ENCODE measurements at places on chromosomes 12 and 14.

DNA sequence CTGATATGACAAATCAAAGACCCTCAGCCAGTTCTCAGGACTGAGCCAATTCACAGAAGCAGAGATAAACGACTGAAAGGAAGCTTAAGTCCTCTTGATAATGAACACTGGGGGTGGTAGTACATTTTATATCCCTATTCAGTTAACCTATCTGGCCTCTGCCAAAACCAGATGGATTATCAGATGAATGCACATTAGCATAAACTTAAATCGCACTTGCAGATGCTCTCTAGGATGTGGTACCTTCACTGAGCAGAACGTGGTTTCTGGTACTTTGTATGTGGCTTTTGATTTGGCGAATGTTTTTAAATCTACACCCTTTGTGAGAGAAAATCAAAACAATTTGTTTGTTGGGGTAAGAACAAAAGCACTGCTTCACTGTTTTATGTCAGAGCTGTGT, 21.1 kb upstream of the TAS2R14 start:
- DNase-seq: no peak

DNA sequence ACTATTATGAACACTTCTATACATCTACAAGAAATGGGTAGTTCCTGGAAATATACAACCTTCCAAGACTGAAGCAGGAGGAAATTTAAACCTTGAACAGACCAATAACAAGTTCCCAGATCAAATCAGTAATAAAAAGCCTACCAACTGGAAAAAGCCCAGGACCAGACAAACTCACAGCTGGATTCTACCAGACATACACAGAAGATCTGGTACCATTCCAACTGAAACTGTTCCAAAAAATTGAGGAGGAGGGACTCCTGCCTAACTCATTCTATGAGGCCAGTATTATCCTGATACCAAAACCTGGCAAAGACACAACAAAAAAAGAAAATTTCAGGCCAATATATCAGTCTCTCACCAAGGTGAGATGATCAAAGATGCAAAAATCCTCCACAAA, 189.4 kb downstream of the RPS29 start:
- no peak for DNase-seq

GRCh38 chr12:124094733-124095132, 121.7 kb downstream of the ZNF664 start:
- no peak for DNase-seq

- DNase-seq: peak; percentile 55
Observed at GRCh38 chr12:30753233-30753632, 1.5 kb downstream of the CAPRIN2 start.

GRCh38 chr12:92486443-92487137, 216.2 kb upstream of the PLEKHG7 start:
- no peak for DNase-seq

GRCh38 chr12:94718114-94718513, 67.8 kb upstream of the TMCC3 start:
- no peak for DNase-seq

DNA sequence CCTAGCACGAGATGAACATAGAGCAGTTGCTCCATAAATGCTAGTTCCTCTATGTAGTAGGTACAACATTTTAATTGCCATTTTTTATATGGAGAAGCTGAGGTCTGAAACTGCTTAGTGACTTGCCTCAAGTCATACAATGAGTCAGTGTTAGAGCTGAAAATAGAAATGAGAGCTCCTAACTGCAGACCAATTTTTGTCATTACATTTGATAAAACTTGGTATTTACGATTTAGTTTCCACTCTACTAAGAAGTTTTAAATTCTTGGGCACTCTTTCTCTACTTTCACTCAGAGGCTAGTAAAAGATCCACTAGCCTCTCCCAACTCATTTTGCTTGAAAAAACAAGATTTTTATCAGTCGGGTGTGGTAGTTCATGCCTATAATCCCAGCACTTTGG, 8.1 kb upstream of the TMED10 start:
- DNase-seq: peak; percentile 46

DNA sequence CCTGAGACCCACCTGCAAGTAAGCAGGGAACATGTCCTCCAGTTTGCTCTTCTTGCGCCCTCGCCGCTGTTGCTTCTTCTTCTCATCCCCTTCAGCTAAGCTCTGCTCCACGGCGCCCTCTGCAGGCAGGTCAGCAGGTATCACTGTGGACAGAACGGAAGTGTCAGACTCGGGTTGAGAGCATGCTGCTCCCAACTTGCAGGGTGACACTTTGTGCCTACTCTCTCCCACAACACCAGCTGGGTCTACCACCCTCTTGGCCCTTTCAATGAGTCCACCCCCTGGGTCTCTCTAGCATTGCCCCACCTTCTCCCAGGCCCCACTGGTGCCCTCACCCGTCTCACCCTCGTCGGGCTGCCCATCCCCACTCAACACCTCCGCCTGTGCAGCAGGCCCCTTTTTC, 16.7 kb downstream of the KMT2D start:
- DNase-seq: peak; percentile 40

DNA sequence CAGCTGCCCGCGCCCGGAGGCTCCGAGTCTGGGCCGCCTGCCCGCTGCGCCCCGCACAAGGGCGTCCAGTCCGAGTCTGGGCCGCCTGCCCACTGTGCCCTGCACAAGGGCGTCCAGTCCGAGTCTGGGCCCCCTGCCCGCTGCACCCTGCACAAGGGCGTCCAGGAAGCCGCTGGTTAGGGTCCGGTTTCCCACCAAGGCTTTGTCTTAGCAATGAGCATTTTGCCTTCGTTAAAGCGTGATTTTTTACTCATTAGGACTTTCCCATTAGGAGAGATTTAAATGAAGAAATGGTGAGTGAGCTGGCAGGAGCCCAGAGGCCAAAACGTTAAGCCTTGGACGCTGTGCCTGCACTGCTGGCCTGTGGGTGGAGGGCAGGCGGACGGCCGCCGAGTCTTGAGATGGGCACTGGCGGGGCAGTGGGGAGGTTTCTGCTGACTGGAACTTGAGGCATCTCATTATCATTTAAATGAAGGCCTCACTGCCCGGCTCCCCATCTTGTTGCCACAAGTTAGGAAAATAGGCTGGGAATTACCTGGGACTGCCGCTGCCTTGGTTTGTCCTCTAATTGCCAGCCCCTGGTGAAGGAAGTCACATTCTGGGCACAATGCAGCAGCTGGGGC, 36.0 kb downstream of the FBRSL1 start:
- DNase-seq: no peak

GRCh38 chr14:38727731-38728130, 375.3 kb downstream of the SEC23A start:
- DNase-seq: no peak

DNA sequence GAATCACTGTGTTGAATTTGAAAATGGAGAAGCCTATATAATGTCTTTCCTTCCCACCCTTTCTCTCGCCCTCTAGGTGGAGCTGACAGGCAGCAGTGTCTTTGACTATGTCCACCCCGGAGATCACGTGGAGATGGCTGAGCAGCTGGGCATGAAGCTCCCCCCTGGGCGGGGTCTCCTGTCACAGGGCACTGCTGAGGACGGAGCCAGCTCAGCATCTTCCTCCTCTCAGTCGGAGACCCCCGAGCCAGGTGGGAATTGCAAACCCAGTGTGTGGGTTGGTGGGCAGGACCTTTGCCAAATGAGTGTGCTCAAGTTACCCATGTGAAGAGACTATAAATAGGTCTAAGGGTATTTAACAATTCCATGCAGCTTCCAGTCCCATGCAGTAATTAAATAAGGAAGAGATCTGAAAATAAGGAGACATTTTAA, 274.7 kb downstream of the EGLN3 start:
- peak; percentile 67 for DNase-seq

GRCh38 chr12:99200711-99201384, 446.7 kb upstream of the GARIN6 start:
- DNase-seq: no peak

DNA sequence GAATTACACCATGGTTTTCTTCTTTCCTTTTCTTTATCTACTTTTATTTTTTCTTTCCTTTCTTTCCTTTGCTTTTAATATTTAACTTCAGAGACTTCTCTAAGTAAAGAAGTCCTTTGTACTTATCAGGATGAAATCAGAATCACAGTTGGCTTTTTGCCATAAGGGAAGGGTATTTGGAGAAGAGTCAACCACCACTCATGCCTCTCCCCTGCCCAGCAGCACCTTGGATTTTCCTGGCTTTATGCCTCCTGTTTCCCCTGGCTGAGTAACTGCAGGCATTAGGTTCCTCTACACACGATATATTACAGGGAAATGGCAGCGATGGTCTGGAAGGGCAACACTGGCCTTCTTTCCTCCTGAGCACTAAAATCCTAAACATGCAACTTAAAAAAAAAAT, 266.4 kb upstream of the CAND1 start:
- DNase-seq: no peak

DNA sequence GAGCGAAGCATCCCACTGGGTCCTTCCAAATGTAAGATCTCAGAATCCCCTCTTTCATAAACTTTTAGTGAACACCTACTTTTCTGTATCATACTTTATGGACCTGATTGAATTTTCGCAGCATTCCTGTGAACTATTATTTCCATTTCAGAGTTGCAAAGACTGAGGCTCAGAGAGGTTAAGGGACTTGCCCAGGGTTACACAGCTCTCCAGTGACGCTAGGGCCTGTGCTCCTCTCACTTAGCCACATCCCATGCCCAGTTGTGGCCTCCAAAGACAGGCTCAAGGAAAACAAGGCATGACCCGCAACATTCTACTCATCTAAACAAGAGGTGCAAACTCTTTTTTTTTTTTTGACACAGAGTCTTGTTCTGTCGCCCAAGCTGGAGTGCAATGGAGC, 25.9 kb upstream of the SPPL3 start:
- no peak for DNase-seq

DNA sequence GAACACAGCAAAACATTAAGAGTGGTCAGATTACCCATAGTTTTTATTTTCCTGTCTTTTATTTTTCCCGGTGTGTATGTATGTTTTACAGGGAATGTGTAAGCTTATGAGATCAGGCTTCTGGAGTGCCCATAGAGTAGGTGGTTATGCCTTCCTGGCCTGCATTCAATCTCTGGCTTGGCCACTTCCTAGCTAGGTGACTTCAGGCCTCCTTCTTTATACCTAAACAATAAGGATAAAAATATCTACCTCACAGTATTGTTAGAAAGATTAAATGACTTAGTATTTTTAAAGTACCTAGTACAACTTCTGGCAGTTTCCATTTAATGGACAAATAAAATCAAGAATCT, 42.4 kb downstream of the ITPR2 start:
- DNase-seq: no peak

DNA sequence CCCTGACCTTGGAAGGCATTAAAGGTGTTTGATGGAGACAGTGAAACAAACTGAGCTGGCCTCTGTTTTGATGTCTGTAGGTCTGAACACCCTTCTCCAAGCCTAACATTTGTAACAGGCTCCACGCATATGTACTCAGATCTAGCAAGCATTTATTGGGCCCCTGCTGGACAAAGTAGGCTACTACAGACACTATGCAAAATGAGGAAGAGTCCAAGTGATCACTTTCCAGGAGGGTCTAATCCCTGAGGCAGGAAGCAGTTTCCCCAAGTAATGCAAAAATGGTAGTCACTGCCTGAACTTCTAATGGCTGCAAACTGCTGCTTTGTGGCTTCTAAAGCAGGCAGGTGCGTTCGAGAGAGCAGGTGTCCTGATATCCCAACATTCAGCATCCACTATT, 405.8 kb downstream of the MED13L start:
- DNase-seq: peak; percentile 20

DNA sequence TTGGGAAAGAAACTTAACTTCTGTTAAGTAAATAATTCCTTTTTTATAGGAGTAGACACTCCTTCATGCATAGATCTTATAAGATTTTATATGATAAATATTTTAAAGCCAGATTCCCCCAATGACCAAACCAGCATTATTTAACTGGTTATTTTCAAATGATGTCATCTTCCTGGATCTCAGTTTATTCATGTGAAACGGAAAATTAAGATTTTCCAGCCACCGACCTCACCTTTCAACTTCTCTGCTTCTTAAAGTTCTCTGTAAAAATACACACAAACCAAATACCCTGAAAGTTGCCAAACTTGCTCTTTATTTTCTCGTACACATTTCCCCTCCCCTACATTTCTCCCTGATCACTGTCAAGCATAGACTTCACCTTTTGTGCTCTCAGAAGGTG, 364.2 kb downstream of the GALC start:
- DNase-seq: no peak
